CD8-positive, alpha-beta memory T cell (primary cell): ENCODE measurements at places on chromosomes 16 and 17.
A peak's percentile ranks its signal among the peaks of the same experiment; 100 is the strongest.

DNA sequence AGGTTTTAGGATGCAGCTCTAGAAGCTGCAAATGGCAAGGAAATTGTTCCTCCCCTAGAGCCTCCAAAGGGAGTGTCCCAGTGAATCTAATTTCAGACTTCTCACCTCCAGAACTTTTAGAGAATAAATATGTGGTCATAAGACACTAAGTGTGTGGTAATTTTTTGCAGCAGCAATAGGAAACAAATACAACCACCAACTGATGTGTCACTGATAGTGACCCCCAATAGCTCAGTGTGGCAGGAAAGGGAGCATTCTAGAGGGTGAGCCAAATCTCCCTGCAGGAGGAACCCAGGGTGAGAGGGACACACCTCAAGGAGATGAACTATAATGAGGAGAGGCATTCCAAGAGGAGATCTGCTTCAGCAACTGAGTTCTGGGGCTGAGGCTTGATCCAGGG, 4.1 kb downstream of the CCL4L2 start:
- DNase-seq: no peak

DNA sequence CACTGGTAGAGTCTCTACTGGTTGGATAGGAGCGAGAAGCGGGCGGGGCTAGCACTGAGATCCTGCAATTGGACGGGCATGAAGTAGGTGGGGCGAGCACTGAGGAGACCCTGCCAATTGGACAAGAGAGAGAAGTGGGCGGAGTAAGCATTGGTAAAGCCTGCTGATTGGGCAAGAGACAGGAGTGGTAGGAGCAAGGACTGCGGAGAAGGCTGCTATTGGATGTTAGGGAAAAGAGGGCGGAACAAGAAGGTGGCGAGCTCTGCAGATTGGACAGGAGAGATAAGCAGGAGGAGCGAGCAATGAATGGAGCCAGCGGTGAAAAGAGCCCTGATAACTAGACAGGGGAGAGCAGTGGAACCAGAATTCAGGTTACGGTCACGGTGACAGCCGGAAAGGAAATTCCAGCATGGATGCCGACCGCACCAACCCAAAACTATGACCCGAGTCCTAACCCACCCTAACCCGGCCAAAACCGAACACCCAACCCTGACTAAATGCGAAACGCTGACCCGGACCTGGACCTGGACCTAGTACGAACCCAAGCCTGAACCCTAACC, 4.8 kb downstream of the SCGB1C2 start:
- DNase-seq: no peak

- peak; percentile 1 for DNase-seq
Measured at GRCh38 chr16:81095653-81095952, 592 bp downstream of the GCSH start.

- no peak for DNase-seq
Measured at GRCh38 chr16:16029431-16030011, 80.1 kb downstream of the ABCC1 start.

GRCh38 chr16:11429823-11430222, 84.6 kb downstream of the RMI2 start:
- no peak for DNase-seq

- no peak for DNase-seq
Measured at GRCh38 chr17:41583137-41584127, 3.3 kb downstream of the KRT14 start.

- no peak for DNase-seq
Measured at GRCh38 chr16:85859818-85860125, 39.2 kb upstream of the IRF8 start.

- DNase-seq: peak; percentile 9
Measured at GRCh38 chr17:1055751-1056645, 59.1 kb downstream of the TIMM22 start.

GRCh38 chr16:14963281-14964173, 11.3 kb upstream of the PDXDC1 start:
- no peak for DNase-seq

DNA sequence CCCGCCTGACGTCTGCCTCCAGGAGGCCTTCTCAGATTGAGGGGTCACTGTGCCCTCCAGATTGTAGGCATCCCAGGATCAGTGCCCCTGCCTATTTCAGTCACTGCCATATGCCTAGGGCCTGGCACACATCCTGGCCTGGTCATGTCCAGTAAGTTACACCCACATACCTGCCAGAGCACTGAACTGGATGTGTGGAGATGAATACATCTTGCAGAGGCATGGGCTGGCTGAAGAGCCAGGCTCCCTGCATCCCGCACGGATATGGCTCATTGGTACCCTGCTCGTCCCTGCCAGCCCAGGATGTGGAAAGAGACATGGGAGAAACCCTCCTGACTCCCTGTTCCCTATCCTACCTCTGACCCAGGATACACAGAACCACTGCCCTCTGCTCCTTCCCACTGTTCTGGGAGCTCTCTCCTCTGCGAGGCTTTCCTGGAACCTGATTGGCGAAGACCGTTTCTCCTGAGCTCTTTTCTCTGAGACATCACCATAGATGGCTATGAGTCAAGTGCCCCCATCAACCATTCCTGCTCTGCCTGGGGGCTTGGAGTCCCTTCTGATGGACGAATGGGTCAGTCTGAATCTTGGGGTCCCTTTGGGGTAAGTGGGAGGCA, 40.0 kb upstream of the TAC4 start:
- DNase-seq: no peak

- DNase-seq: no peak
Measured at GRCh38 chr16:88429387-88430184, 23.5 kb upstream of the ZFPM1 start.

DNA sequence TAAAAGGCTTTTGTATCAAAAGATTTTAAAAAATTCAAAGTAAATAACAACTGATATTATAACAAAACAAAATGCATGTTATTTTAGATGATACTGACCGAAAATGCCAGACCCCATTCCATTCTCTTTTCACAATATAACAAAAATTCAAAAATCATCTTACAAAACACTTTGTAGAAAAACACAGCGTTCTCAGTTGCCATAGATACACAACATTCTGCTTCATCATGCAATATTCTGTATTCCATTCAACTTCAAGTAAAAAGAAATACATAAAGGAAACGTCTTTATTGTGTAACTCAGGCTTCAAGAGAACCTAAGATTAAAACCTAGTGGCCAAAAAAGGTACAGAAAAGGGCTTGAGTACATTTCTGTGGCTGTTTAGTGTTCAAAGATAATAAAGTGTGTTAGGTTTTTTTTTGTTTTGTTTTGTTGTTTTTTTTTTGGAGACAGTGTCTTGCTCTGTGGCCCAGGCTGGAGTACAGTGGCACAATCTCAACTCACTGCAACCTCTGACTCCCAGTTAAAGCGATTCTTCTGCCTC, 250.5 kb downstream of the CEP112 start:
- DNase-seq: no peak

DNA sequence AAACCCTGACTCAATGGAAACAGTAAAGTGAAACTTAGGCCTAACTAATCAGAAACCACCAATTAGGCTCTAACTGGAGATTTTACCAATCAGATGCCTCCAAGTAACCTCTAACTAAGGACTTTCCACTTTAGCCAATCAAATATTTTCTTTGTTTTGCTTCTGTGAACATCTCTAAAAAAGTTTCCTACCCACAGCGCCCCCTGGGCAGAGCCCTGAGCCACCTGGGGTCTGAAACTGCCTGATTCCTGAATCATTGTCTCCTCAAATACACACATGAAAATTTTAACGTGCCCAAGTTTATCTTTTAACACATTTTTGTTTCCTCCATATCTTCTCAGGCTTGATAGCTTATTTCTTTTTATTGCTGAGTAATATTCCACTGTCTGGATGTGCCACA, 19.0 kb downstream of the ADAD2 start:
- DNase-seq: no peak

GRCh38 chr17:40325156-40326013, 16.4 kb downstream of the RARA start:
- peak; percentile 67 for DNase-seq

DNA sequence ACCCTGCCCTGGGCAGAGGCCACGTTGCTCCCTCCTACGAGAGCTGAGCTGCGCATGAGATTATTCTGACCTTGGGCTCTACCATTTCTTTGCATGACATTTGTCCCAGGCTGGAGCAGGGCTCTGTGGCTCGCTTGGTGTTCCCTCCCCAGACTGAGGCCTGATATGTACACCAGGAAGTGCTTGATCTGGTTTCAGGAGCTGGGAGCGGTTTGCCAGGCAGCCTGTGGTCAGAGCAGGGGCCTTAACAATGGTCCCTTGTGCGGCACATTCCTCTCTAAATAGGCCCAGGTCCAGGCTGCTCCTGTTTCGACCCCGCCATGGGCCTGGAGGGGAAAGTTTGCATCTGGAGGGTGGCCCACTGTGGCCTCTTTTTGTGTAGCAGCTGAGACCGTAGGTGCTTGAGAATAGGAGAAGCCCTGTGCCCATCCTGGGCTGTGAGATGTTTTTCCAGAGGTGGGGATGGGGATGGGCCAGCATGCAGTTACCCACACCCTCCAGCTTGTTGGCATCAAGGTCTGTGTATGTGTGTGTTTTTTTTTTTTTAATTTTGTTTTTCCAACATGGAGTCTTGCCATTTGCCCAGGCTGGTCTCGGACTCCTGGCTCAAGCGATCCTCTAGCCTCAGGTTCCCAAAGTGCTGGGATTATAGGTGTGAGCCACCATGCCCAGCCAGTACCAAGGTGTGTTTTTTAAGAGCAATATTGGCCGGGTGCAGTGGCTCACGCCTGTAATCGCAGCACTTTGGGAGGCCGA, 253.9 kb downstream of the SEC14L1 start:
- DNase-seq: no peak

DNA sequence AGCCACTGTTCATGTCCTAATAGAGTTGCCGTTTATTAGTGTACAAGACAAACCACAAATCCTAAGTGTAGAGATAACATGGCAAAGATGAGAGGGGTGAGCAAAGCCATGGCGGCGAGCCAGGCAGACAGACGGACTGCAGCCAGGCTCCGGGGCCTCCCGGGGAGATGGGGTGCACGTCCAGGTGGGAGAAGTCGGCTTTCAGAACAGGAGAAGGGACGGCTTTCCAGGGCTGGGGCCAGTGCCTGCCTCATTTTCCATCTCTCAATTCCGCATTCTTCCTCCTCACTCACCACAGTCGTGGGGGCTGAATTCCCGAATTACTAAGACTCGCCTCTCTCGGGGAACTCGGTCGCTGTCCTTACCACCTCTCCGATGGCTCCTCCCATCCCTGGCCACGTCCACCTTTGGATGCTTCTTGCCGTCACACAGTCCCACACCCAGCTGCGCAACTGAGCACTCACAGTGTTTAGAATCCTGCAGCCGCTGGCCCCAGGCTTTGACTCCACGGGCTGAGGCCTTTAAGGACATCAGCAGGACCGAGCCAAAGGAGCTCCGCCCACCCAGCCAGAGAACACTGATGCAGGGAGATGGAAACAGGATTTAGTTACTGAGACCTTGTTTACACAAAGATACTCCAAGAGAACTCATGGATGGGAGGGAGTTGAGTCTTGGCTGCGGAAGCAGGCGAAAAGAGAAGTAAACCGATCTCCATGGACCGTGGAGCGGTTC, 59.7 kb downstream of the RNF112 start:
- no peak for DNase-seq

- no peak for DNase-seq
Measured at GRCh38 chr17:75698659-75699058, 22.6 kb upstream of the ITGB4 start.

- no peak for DNase-seq
Measured at GRCh38 chr17:16977932-16978331, 6.0 kb upstream of the TNFRSF13B start.

GRCh38 chr17:68459037-68459639, 1.8 kb upstream of the WIPI1 start:
- no peak for DNase-seq

GRCh38 chr16:50195276-50195675, 42.2 kb downstream of the TENT4B start:
- DNase-seq: no peak

- DNase-seq: no peak
Measured at GRCh38 chr17:82375359-82376041, 3.9 kb downstream of the UTS2R start.

DNA sequence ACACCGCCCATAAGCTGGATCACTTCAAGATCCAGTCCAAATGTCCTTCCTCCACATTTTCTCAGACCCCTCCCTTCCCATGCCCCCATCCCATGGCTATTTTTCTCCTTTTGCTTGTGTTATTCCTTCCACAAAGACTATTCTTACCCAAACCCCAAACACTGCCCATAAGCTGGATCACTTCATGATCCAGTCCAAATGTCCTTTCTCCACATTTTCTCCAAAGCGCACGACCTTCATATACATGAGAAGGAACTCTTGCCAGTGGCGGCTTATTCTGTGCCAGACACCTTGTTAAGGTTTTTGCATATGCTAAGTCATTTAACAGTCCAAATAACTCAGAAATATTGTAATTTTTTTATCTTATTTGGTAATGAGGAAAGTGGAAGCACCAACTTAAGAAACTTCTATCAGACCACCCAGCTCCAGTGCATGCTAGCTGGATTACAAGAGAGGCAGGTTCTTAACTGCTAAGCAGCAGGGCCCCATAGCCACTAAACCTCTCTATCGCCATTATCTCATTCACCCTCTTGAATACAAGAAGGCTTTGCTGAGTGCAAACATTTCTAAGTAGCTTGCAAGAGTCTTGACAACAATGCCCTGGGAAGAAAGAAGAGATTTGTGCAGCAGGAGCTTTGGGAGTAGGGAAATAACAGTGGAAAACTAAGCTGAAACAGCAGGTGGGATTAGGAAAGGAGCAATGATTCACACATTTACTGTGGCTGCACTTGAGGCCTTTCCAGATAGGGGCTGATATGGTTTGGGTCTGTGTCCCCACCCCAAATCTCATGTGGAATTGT, 428.2 kb upstream of the MAF start:
- no peak for DNase-seq

GRCh38 chr16:86018487-86018886, 119.5 kb downstream of the IRF8 start:
- DNase-seq: no peak

DNA sequence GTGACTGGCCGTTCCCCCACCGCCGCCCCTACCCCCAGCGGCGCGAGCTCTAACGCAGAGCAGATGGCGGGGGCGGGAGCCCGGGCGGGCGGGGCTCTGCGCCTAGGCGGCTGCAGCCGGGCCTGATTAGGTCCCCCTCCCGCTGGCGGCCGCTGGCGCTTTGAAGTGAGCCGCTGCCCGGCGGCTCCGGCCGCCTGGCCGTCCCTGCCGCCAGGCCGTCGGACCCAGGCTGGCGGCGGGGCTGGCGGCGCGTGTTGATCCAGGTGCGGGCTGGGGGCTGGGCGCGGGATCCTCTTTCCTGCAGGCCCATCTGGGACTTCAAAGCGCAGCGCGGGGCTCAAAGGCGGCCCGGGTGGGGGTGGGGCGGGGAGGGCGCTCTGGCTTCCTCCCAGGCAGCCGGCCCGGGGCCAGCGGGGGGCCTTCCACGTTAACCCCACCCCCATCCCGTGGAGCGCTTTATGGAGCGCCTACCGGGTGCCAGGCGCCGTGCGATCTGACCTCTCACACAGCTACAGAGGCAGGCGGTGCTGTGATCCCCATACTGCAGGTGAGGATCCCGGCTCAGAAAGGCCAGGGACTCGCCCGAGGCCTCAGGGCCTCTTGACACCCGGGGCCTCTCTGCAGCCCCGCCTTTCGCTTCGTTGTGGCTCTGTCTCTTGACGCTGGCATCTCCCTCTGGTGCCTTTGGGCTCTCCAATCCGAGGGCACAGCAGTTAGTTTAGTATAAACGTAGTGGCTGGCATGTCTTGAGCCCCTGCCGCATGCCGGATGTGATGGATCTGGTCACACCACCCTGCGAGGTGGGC, 80.0 kb upstream of the NKD1 start:
- no peak for DNase-seq

- DNase-seq: no peak
Measured at GRCh38 chr16:67406111-67406971, 9.9 kb downstream of the ZDHHC1 start.

- no peak for DNase-seq
Measured at GRCh38 chr16:89266521-89267134, 49.1 kb downstream of the ZNF778 start.

GRCh38 chr17:49585422-49586027, 9.9 kb downstream of the NXPH3 start:
- DNase-seq: no peak

GRCh38 chr17:78661093-78661770, 84.0 kb upstream of the DNAH17 start:
- no peak for DNase-seq
